ENCODE measurements at places on chromosomes 7 and 10.

GRCh38 chr10:24120646-24121045, 88.3 kb upstream of the KIAA1217 start:
- no peak for DNase-seq

DNA sequence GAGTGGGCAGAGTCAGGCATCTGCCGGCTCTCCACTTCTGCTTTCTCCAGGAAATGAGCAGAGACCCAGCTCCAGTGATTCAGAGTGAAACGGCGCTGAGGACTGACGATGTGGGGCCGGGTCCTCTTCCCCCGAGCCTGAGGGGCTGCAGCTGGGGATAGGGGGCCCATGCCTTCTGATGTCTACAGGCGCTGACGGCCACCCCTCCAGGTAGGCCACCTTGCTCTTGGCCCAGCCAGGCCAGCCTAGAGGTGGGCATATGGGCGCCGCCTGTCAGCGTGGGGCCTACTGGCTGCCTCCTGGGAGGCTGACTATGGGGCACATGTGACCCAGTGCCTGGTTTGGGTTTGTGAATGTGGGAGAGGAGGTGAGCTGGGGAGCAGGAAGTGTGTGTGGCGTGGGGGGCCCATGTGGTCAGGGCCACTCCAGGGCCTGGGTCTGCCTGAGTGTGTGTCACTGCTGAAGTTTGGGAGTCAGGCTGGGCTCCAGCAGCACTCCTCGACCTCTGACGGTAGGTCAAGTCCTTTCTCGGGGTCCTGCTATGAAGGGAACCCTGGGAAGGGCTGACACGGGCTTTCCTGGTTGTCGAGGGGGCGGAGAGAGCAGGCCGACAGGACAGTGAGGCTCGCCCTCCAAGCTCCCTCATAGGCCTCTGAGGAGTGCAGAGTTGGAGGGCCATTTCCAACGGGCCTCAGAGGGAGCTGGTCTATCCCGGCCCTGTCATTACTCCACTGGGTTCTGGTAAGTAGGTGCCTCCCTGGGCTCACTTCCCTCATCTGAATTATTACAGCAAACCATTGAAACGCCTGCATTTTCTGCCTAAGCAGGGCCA, at the start of gene WDFY4:
Gene WDFY4, plus strand, starts transcription at position 82 of the 832 bp plus-strand sequence. CDS start 24,860 bp downstream, outside the sequence.
- no peak for DNase-seq

GRCh38 chr7:93194386-93194785, 31.9 kb downstream of the HEPACAM2 start:
- no peak for DNase-seq

DNA sequence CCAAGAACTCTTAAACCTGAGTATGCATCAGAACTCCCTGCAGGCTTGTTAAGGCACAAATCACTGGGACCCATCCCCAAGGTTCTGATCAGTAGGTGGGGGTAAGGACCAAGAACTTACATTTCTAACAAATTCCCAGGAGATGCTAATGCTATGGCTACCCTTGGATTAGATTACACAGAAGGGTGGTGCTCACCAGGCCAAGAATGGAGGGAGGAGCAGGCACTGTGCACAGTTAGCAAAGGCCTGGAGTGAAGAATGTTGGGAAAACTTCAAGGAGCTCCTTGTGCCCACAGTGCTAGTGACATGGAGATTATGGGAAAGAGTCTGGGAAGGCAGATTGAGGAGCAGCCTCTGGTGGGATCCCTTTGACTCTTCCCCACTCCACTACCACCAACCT, 1.9 kb downstream of the PRSS2 start:
- DNase-seq: no peak

DNA sequence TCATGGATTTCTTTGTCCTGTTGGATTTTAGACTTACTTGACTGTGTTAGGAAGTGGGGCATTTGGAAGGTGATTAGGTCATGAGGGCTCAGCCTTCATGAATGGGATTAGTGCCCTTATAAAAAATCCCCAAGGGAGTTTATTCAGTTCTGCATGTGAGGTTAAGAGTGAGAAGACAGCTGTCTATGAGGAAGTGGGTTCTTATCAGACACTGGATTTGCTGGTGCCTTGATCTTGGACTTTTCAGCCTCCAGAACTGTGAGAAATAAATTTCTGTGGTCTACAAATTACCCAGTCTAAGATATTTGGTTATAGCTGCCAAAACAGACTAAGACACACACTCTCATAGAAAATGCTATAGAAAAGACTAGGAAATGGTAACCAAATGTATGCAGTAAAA, 724.7 kb upstream of the FZD8 start:
- no peak for DNase-seq

DNA sequence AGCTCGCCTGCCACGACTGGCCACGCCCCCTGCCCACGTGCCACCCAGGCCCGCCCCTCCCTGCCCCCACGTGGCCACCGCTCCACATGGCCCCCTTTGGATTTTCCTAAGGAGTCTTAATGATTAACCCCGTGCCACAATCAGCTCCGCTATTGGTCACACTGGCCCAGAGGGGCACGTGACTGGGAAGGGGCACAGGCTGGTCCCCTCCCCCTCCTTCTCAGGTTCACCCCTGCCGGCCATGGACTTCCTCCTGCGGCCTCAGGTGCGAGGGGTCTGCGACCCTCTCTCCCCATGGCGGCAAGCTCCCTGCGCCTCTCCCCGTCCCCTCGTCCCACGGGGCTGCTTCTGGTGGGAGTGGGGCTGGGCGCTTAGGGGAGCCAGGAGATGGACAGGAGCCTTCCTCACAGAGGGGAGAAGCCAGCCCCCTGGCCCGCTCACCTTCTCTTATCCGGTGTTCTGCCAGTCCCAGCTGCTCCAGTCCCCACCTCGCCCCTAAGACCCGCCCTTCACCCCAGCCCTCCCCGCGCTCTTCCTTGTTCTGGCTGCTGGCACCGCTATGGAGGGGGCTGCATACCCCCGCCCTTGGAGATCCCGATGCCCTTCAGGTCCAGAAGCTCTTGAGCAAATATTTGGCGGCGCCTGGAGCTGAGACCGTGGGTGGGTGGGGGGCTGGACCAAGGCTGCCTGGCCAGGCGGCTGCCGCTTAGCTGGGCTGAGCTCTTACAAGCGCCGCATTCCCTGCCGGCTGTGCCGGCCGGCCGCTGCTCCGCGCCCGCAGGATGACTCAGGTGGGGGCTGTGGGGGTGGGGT, 3.2 kb downstream of the SLC4A2 start:
- DNase-seq: no peak

DNA sequence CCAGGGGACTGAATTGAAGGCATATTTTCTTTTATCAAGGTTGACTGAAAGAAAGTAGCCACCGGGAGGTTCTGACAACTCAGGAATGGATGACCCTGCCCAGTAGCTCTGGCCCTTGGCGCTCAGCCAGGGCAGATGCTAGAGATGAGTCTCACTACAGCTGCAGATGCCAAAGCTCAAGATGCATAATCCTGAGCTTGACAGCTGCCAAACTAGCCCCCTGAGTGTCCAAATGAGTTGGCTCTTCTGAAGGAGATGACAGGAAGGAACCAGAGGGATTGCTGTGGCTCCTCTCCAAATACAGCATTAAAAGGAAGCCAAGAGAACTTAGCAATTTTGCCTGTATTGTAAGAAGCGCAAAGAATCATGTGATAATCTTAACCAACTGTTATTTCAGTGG, 78.4 kb downstream of the NXPH1 start:
- DNase-seq: no peak

GRCh38 chr7:138608275-138608674, 92.9 kb downstream of the SVOPL start:
- DNase-seq: peak; percentile 20

DNA sequence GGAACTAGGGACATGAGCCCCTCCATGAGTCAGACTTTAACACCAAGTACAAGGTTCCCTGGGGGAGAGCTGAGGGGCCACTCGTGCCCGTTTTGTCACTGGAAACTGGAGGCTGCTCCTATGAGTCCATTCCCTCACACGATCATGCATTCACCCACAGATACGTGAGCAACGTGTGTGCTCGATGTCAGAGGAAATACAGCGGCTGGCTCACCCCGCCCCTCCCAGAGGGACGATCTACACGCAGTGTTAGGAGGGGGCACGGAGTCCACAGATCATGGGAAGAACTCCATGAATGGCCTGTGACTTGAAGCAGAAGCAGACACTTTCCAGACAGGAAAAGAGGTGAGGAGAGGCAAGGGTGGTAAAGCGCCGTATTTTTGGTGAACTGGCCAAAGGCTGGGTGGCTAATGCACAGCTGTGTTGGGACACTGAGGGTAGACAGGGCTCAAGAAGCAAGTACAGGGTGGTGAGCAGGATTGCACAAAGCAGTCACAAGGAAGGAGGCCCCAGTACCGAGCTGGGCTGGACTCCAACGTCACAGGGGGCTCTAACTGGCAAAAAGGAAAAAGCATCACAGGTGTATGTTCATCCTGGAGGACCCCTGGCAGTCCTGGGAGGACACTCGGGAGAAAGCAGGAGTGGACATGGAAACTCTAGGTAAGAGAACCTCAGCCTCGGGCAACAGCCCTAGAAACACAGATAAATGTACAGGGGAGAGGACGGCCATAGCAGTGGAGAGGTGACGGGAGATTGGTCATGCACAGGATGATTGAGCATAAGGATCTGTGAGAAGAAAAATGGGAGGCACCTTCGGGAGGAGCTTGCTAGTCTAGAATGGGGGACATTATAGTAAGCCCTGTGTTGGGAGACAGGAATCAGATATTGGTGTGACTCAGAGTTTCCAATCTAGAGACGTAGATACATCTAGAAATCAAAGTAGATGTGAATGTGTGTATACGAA, 41.2 kb downstream of the TNS3 start:
- no peak for DNase-seq

GRCh38 chr7:77438131-77438530, 22.0 kb upstream of the GSAP start:
- no peak for DNase-seq

GRCh38 chr7:139714163-139714901, 63.5 kb downstream of the HIPK2 start:
- no peak for DNase-seq

DNA sequence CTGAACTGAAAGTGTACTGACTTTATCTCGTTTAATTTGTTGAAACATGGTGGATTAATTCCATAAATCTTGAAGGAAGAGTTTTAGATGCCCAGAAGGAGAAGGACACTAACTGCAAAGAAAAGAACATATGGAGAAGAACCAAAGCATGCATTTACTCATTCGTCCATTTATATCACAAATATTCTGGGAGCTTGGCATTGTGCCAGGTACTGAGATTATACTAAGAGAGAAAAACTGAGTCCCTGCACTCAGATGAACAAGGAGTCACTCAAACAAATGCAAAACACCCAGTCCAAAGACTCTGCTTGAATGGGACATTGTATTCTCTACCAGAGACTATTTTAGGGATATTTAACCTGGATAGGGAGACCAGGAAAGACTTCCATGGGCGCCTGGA, 588.0 kb upstream of the MGMT start:
- no peak for DNase-seq

DNA sequence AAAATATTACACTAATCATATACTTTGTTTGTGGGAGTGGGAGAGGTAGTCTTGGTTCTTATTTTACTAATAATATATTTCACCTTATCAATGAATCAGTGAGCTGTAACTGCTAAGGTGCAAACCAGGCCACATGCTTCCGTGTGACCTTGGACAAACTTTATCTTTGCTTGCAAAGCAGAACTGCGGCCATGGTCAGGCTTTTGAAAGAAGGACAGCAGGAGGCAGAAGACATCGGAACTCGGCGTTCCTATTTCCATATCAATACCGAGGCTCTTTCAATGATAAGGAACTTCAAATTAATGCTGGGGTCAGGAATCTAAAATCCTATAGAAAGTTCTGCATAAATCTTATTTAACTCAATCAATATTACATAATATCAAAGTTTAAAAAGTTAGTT, 491.9 kb upstream of the PFKP start:
- DNase-seq: no peak

- DNase-seq: no peak
These were observed 21.7 kb upstream of the PFKP start for GRCh38 chr10:3045471-3046209.

DNA sequence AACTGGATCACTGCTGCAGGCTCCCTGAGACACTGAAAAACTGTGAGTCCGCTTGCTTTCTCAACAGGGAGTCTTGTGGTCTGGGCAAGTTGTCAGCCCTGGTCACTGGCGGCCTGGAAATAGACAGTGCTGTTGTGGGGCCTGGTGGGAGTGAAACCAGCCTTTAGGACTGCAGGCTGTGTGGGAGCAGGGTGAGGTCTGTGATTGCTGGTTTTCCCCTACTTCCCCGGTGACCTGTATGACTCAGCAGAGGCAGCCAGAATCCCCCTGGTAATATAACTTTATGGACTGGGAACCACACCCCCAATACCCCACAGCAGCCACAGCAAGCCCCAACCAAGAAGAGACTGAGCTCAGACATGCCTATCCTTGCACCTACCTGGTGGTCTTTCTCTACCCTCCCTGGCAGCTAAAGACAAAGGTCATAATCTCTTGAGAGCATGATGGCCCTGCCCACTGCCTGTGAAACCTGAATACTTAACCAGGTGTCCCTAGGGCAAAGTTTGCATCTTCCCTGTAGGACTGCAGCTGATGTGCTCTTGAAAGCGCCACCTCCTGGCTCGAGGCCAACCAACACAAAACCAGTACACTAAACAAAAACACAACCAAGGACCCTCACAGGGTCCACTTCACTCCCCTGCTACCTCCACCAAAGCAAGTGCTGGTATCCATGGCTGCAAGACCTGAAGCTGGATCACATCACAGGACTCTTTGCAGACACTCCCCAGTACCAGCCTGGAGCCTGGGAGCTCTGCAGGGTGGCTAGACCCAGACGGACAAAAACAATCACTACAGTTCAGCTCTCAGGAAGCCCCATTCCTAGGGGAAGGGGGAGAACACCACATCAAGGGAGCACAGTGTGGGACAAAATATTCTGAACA, 7.2 kb upstream of the ADAM22 start:
- DNase-seq: no peak
